ENCODE measurements at places on chromosomes 7 and 10. TPM values are rescaled to one million over a fixed set of nuclear protein-coding genes. Genes with fewer than 3 reads are reported as not detected.

CUTC gene
- total RNA-seq: 20.2 TPM

CALHM3 gene
- total RNA-seq: not detected

OR9A2 gene
- total RNA-seq: not detected

PDK4 gene
- not detected for total RNA-seq

TBC1D12 gene
- total RNA-seq: 0.07 TPM

FKBP6 gene
- not detected for total RNA-seq

TAS2R3 gene
- total RNA-seq: 1.8 TPM

- no peak overlapping the region for H3K27ac ChIP-seq
- H3K4me1 ChIP-seq: no peaks in the 10 kb centered on the region
- no peaks in the 10 kb centered on the region for H3K36me3 ChIP-seq
- DNase-seq: no peak
- no peaks in the 10 kb centered on the region for H3K27me3 ChIP-seq
These were observed 86.2 kb downstream of the HIBADH start for GRCh38 chr7:27576360-27576944.

DNA sequence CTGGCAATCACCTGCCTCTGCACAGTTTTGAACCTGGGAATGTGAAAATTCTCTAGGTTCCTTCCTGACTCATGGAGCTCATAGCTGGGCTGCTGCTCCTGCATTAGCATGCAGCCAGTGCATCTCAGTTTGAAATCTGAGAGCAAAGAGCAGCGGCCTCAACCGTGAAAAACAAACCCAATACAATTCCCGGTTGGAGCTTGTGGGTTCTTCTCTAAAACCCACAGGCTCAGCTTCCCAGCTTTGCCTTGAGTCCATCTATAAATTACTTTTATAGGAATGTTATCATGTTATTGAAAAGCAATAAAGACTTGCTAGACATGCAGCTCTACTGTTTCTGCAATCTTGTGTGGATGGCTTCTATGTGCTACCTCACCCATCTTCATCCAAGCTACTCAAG lies 191.7 kb downstream of the CXCL12 start:
- no peak for DNase-seq
- no peak overlapping the region for H3K4me3 ChIP-seq
- H3K27ac ChIP-seq: no peak overlapping the region
- no peaks in the 10 kb centered on the region for H3K4me1 ChIP-seq

- peaks cover 66% of the 10 kb centered on the region for H3K27me3 ChIP-seq
- no peak overlapping the region for H3K27ac ChIP-seq
- no peak for DNase-seq
- H3K36me3 ChIP-seq: peaks cover 5% of the 10 kb centered on the region
These were observed 60.9 kb downstream of the ANKRD7 start for GRCh38 chr7:118285358-118285757.

DNA sequence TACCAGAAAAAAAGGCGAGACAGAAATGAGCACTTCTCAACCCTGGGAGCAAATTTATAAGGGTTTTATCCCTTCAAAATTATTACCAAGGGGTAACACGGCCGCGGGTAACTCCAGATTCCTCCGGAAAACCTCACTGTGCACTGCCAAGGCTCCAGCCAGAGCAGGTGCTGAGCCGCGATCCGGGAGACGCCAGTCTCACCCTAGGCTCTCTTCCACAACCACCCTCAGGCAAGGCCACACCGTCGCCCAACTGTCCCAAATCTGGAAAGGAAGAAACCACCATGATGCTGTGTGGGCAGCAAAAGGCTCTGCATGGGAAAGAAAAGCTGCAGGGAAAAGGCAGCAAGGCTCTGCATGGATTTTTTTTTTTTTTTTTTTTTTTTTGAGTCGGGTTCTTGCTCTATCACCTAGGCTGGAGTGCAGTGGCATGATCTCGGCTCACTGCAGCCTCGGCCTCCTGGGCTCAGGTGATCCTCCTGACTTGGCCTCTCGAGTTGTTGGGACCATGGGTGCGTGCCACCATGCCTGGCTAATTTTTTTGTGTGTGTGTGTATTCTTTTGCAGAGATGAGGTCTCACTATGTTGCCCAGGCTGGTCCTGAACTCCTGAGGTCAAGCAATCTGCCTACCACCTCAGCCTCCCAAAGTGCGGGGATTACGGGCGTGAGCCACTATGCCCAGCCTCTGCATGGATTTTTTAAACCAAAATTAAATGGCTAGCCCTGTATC lies 39.0 kb downstream of the MAD1L1 start:
- no peak for DNase-seq
- no peak overlapping the region for H3K4me3 ChIP-seq
- H3K27ac ChIP-seq: no peak overlapping the region
- H3K27me3 ChIP-seq: no peaks in the 10 kb centered on the region

GRCh38 chr7:42227936-42228591 lies 8.9 kb downstream of the GLI3 start:
- peaks cover 6% of the 10 kb centered on the region for H3K4me1 ChIP-seq
- no peaks in the 10 kb centered on the region for H3K36me3 ChIP-seq
- peak overlapping the region; percentile 46 for H3K4me3 ChIP-seq
- H3K27ac ChIP-seq: no peak overlapping the region
- no peak for DNase-seq

- DNase-seq: no peak
- no peak overlapping the region for H3K27ac ChIP-seq
- H3K36me3 ChIP-seq: no peaks in the 10 kb centered on the region
- no peak overlapping the region for H3K4me3 ChIP-seq
- H3K27me3 ChIP-seq: no peaks in the 10 kb centered on the region
- no peaks in the 10 kb centered on the region for H3K4me1 ChIP-seq
These were observed 153.9 kb downstream of the ACTR3B start for GRCh38 chr7:152913492-152913891.

DNA sequence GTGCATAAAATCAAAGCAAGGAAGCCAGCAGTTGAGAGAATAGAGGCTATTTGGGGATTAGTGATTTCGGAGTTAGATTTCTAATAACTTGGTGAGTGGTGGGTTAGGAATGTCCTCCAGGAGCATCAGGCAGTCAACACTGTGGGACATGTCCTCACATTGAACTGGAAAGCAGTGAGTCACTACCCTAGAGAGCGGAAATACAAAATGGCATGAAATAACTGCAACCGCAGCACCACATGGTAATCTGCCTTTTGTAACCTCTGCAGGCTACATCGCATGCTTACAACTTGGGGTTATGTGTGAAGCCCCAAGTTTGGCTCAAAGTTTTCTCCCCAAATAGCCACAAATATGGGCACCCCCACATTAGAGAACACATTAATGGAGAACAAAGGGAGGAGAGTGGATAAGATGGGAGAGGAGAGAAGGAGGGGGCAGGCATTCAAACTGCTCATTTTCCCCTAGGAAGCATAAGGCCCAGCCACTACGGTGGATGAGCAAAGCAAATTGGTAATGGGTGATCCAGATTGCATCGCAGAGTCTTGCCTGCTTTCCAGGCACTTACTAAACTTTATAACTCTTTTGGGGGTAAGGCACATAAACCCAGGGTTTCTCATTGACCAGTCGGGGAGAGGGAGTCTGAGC lies 22.0 kb upstream of the SLF2 start:
- no peak overlapping the region for H3K27ac ChIP-seq
- H3K4me1 ChIP-seq: no peaks in the 10 kb centered on the region

DNA sequence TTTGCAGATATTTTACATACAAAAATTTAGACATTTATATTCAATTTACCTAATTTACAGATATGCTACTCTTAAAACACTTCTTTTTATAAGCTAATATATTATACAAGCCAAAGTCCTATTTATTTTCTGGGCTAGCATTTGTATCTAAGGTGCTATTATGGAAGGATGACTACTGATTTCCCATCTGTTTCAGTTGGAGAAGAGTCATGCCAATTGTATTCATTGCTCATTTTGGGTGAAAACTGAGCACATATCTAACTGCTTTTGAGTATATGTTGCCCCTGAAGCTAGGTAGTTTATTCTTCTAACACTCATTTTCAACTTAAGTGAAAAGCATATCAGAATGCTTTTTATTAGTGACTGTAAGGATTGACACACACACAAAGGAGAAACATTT lies 172.9 kb downstream of the CDK14 start:
- no peaks in the 10 kb centered on the region for H3K27me3 ChIP-seq
- no peaks in the 10 kb centered on the region for H3K36me3 ChIP-seq
- no peak overlapping the region for H3K4me3 ChIP-seq
- no peak for DNase-seq
- H3K4me1 ChIP-seq: no peaks in the 10 kb centered on the region

DNA sequence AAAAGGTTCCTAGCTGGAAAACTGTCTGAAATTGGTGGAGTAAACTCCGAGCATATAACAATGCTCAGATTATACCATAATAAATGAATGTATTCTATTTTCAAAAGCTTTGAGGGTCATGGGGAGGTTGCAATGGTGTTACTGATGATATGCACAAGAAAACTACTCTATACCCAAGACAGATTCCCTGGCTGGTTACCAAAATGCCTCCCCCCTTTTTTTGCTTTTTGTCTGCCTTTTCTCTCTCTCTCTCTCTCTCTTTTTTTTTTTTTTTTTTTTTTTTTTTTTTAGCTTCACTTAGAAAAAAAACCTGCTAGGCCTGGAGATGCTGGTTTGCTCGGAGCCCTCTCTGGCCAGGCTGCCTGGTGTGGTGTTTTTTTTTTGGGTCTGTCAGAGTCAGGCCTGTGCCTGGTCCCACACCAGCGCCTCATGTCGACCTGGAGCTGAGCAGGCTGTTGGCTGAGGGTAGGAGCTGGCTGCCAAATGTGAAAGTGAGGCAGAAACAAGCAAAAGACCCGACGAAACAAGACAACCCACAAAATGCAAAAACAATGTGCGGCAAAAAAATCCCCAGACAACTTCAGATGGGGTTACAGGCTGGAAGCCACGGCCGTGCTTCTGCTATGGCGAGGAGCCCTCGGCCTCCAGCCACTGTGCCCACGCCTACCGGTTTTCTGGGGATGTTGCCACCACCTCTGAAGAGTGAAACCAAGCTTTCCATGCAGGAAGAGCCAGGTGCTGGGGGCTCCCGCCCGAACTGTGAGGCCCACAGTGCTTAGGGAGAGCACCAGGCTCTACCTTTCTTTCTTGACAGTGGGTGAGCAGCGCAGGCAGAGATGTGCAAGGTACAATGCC lies 59.9 kb upstream of the EFCAB10 start:
- H3K27me3 ChIP-seq: no peaks in the 10 kb centered on the region
- H3K4me3 ChIP-seq: no peak overlapping the region
- H3K36me3 ChIP-seq: peaks cover 24% of the 10 kb centered on the region
- peaks cover 1% of the 10 kb centered on the region for H3K4me1 ChIP-seq
- DNase-seq: no peak

DNA sequence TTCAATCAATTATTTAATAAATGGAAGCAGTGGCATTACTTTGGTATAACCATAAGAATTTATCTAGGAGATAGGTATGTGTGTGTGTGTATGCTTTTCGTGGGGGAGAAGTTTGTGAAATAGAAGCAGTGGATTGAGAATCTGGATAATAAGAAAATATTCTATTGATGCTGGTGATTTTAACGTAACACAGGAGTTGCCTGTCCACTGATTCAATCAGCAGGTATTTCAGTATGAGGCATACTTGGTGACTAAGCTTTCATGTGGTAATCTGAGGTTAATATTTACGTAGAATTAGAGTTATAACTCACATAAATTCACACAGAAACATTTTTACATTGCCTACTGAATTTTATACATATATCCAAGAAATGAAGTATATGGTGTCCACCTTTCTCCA lies 568.0 kb downstream of the ZWINT start:
- H3K4me3 ChIP-seq: no peak overlapping the region
- no peak overlapping the region for H3K27ac ChIP-seq
- no peaks in the 10 kb centered on the region for H3K4me1 ChIP-seq

DNA sequence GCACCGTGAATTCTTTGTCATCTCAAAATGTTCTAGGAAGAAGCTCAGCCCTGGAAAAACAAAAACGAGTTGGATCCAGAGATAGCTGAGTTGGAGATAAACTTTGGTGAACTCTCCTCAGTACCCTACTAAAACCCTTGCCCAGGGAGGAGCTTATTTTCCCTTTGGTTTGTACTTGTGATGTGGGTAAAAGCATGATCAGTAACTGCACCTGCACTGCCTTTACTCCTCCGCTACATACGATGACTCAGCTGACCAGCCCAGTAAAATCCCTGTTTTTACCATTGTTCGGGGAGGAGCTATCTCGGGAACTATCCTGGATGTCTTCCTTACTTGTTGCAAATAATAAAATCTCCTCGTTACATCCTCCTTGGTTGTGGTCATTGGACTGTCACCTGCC lies 359.3 kb downstream of the SH2D4B start:
- H3K36me3 ChIP-seq: no peaks in the 10 kb centered on the region
- no peak overlapping the region for H3K27ac ChIP-seq
- no peaks in the 10 kb centered on the region for H3K27me3 ChIP-seq
- no peak for DNase-seq
- no peak overlapping the region for H3K4me3 ChIP-seq

DNA sequence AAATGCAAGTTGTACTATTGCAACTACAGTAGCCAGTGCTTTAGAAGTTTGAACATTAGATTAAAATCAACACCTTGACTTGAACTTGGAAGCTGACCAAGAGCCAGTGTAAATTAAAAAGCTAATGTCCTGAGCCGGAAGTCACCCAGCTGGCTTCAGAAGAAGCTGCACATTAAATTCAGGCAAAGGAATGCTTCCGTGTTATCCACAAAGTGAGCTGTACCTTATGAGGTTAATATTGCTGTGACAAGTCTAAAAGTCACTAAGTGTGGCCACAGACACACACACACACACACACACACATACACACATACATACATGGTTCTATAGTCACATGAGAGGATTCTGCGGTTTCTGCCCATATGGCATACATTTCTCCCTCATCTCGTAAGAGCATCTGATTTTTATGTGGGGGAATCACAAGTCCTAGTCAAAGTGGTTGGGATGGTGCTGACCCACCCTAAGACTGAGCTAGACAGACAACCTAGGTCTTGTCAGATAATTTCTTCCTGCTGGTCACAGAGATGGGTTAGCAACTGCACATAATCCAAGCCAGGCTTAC lies 612.9 kb downstream of the SORCS1 start:
- no peaks in the 10 kb centered on the region for H3K36me3 ChIP-seq
- H3K27me3 ChIP-seq: no peaks in the 10 kb centered on the region
- no peak for DNase-seq
- no peak overlapping the region for H3K27ac ChIP-seq

DNA sequence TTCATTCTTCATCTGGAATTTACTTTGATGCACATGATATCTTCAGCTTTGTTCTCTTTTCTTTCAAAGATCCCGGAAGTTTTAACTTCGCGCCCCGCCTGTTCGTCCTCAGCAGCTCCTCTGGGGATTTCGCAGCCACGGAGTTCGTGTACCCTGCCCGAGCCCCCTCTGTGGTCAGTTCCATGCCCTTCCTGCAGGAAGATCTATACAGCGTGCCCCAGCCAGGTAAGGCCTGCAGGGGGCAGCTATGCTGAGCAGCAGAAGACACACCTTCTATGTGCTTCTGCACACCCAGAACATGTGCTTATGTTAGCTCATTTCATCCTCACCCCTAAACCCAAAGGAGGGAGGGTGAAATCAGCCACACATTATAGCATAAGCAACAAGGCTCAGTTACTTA lies 79.7 kb upstream of the LYZL2 start:
- DNase-seq: no peak
- H3K4me1 ChIP-seq: peaks cover 28% of the 10 kb centered on the region
- H3K4me3 ChIP-seq: no peak overlapping the region
